ENCODE measurements at places on chromosomes 12 and 14.

GRCh38 chr12:57156701-57157403 is 9.4 kb upstream of the LRP1-AS start:
- DNase-seq: no peak

- DNase-seq: no peak
Observed at GRCh38 chr12:13443498-13443897, 247.0 kb downstream of the EMP1 start.

GRCh38 chr12:22588817-22589216 is 36.2 kb upstream of the ETNK1 start:
- DNase-seq: peak; percentile 92

GRCh38 chr14:68634332-68634731 is 158.5 kb downstream of the ZFP36L1 start:
- DNase-seq: no peak

GRCh38 chr14:81329640-81330381 is 70.3 kb downstream of the STON2 start:
- no peak for DNase-seq

GRCh38 chr12:46124848-46125619 is 134.7 kb upstream of the SCAF11 start:
- DNase-seq: no peak

DNA sequence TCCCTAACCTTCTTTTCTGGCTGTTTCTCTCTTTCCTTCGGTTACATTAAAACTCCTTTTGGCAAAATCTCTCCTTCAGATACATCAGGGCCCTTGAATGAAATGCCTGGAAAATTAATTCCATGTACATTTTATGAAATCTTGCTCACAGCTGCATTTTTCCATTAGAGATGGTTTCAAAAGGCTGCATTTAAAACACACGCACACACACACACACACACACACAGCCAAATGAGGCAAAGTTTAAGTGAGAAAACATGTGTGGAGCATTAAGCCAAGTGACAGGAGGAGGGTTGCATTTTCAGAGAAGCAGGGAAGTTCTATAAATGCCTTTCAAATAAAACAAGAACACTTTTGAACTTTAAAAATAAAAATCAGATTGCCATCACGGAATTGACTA is 216.4 kb downstream of the LRIG3 start:
- DNase-seq: no peak

DNA sequence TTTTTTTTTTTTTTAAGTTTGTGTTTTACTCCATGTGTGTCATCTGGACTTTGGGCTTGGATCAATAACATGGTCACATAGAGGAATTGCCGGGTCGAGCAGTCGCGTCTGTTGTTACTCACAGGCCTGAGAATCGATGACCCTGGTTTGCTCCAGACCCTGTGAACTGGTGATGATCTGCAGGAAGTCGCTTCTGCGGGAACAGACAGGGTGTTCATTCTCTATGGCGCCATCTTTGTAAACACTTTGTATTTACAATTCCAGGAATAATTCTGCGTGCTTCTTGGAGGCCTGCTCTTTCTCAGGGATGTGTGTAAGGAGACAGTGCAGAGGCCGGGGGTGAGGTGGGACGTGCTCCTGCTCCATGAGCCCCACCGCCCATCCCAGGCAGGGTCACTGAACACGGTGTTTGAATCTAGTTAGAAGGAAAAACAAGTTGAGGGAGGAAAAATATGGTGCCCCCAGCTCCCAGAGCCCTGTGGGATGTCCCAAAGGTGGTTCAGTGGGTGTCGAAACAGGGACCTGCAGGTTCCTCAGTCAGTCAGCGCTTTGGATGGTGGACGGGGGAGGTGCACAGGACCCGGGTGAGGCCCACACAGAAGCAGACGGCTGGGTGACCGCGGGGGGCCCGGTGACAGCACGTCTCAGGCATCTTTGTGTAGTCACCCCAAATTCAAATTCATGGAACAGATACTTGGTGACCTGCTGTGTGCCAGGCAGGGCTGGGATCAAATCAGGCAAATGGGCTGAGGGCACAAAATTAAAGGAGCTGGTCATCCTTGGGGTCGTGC is 58.8 kb downstream of the ADGRD1 start:
- no peak for DNase-seq

- DNase-seq: no peak
Observed at GRCh38 chr12:131723532-131723931, 12.6 kb downstream of the SFSWAP start.

GRCh38 chr14:75432411-75432810 is 4.6 kb downstream of the JDP2 start:
- no peak for DNase-seq

- DNase-seq: no peak
Observed at GRCh38 chr14:100406505-100407131, 83.5 kb downstream of the SLC25A47 start.

DNA sequence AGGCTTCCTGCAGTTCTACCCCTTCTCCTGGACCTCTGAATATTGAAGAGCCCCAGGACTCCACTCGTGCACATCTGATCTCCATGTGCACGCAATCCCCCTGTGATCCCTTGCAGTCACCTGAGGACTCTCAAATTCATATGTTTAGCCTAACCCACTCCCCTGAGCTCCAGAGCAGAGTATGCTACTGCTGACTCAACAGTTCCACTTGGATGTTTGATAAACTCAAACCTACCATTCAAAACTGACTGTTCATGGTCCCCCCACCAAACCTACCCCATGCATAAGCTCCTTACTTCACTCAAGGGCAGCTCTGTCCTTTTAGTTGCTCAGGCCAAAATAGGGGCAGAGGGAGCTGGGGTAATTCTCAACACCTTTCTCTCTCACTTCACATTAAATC is 96.0 kb downstream of the DNAI7 start:
- DNase-seq: no peak

- no peak for DNase-seq
Observed at GRCh38 chr12:24678436-24678835, 270.5 kb downstream of the BCAT1 start.

DNA sequence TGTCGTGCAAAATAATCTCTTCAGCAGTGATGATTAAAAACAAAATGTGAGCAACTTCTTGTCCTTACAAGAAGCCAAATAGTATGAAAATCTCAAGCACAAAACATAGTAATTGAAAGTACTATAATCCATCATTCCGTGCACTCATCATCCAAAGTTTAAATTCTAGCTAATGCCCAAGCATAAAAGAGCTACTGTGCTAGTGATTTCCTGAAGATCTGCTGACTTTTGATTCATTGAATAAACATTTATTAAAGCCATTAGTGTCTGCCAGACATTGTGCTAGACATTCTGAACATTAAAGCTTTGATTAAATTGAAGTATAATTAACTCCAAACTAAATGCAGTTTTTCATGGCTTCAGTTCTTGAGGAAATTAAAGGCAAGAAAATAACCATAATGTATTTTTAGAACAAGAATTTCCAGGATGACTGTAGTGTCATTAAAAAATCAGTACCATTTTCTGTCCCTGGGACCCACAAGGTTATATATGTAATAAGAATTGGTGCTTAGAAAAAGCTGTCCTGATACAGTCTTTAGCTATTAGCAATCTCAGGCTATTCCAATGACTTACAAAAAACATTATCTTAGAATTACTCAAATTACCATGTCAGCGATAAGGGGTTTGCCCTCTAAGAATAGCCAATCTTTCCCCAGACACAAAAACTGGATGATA is 71.7 kb downstream of the CMAS start:
- DNase-seq: no peak

- no peak for DNase-seq
Observed at GRCh38 chr12:42550800-42551199, 38.7 kb downstream of the PRICKLE1 start.

GRCh38 chr12:127416796-127417195 is 850.2 kb upstream of the TMEM132C start:
- DNase-seq: no peak

DNA sequence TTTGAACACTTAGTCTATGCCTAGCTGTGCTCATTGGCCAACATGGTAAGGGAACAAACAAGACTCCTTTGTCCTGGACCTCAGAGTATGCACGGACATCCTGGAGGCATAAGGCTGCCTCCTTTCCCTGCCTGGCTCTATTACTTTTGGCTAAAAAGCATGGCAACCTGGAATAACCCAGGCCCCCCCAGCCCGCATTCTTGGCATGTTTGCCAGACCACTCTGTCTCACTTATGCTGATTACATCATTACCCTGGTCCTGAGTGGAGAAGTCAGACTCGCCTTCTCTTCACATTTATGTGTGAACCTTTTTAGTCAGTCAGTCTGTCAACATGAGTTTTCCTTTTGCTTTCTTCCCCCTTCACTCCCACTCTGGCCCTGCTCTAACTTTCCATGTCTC is 58.0 kb upstream of the ELK3 start:
- no peak for DNase-seq

DNA sequence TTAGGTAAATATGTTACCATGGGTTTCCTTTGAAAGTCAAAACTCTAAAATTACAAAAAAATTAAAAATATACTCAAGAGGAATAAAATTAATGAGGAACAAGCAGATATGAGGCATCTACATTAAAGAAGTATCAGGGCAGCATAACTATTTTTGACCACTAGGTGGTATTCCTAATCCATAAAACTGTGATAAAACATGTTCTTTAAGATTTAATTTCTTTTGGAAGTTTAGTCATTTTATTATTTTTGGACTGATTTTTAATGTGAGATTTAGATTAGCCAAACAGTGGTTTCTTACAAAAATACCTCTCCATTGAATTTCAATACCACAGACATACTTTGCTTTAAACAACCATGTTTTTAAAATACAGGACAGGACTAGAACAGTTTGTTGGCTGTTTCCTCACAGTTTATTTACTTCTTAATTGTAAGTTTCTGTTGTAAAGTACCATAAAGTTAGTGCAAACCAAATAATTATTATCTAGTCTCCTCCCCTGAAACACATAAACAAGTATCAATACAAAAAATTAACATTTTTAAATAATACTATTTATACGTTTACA is 49.8 kb downstream of the NTS start:
- peak; percentile 34 for DNase-seq

GRCh38 chr12:501722-502447 is 42.1 kb downstream of the B4GALNT3 start:
- peak; percentile 53 for DNase-seq

DNA sequence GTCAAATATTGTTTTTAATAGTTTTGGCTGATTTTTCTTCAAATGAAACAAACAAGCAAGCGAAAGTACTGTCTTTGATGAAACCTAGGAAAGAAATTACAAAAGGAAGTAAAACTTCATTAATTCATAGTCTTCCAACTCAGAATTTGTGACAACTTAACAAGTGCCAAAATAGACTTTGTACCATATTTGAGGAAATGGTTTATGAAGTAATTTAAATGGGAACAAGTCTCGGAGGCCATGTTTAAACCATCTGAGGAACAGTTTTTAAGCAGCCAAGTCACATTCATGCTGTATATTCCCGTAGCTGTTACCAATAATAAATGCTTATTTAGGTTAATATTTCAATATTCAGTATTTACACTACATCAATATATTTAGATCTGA is 745 bp upstream of the ARHGDIB start:
- no peak for DNase-seq

DNA sequence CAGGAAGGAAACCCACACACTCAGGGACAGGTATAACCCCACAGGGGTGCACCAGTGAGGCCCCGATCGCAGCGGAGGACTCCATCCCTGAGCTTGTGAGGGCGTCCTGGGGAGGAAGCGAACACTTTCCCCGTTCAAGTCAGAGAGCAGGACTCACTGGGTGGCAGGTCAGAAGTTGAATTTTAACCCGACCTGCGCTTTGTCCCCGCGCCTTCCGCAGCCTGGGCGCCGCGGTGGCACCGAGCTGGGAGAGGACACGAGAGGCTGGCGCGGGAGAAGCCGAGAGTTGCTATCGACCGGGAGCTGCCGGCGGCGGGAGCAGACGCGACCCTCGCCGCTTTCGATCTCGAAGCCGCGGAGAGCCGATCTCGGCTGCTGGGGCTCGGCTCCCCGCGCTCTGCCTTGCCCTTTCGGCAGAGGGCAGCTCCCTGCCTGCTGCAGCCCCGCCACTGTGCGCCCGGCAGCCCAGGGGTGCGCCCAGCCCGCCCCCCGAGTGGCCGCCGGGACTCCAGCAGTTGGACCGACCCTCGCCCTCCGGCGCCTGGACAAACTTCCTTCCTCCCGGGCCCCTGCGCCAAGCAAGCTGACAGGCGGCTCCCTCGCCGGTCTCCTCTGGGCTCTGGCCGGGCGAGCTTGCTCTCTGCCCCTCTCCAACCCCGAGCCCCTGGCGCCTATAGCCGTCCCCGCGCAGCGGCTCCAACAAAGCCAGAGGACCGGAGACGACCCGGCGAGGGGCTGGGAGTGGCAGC is 918 bp downstream of the LIN7A start:
- no peak for DNase-seq

DNA sequence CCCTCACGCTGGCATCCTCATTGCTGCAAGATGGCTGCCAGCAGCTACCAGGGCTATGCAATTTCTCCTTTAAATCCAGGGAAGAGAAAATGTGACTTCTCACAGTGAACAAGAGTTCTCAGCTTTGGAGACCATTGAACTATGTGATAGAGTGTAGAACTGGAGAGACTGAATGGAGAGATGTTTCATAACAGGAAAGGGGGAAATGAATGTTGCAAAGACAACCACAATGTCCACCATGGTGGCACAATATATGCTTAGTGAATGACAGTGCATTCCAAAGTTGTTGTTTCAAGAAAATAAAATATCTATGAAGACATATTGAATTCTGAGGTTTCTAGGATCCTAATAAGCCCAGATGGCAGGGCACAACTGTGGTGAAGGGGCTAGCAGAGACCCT is 13.2 kb upstream of the COCH start:
- DNase-seq: no peak

- no peak for DNase-seq
Observed at GRCh38 chr14:80110721-80111120, 100.6 kb downstream of the DIO2 start.

DNA sequence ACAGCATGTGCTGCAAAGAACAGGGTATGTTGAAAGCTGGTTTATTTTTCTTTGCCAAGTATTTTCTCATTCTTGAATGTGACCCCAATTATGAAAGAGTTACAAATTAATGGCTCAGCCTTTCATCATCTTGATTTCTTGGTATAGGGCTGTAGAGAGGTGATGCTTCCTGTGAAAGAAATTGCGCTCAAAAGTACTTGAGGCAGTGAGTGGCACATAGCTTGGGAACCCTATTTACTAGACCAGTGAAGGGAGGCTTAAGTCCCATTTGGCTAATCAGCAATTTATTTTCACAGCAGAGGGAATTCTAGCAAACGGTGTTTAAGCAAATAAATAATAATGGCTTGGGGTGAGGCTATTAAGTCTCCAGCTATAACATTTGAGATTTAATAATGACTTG is 153.9 kb upstream of the MIS18BP1 start:
- no peak for DNase-seq

DNA sequence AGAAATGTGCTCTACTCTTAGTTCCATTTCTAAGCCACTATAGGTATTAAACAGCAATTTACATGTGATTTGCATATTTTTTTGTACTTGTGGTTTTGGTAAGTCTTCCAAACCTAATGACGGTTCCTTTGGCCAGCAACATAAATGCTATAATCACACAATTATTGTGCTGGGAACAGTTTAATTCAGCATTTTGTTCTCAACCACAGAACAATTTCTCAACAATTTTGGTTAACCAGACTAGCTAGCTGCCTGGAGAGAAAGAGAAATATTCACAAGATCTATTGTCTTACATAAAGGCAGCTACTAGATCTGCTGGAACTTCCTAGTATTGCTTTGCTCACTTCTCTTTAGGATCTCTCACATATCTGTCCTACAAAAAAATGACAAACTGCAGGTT is 265.3 kb downstream of the SOX5 start:
- no peak for DNase-seq

GRCh38 chr14:95240859-95241813 is 78.6 kb downstream of the CLMN start:
- DNase-seq: no peak
